ENCODE measurements at places on chromosomes 7 and 10. TPM values are rescaled to one million over a fixed set of nuclear protein-coding genes. Genes with fewer than 3 reads are reported as not detected.

The PDE1C gene
- polyA plus RNA-seq, result not detected

The OTUD1 gene
- 16.4 TPM for polyA plus RNA-seq

The SMO gene
- polyA plus RNA-seq, result 0.36 TPM

The HOXA6 gene
- polyA plus RNA-seq, result 0.39 TPM

The RAMP3 gene
- polyA plus RNA-seq, result not detected

The PCDH15 gene
- not detected for polyA plus RNA-seq

The GPR15LG gene
- not detected for polyA plus RNA-seq

The ZMIZ1 gene
- 4.6 TPM for polyA plus RNA-seq

The COL17A1 gene
- not detected for polyA plus RNA-seq

The ZNF775 gene
- 5.1 TPM for polyA plus RNA-seq

The PTN gene
- not detected for polyA plus RNA-seq

The NME8 gene
- polyA plus RNA-seq, result not detected

The NYAP1 gene
- polyA plus RNA-seq, result not detected
